Stimulated activated CD8-positive, alpha-beta memory T cell treated with anti-CD3 and anti-CD28 coated beads, Interleukin-15, amount 100 ng/mL, for 48 hours (primary cell): ENCODE measurements at places on chromosomes 13 and 19.

DNA sequence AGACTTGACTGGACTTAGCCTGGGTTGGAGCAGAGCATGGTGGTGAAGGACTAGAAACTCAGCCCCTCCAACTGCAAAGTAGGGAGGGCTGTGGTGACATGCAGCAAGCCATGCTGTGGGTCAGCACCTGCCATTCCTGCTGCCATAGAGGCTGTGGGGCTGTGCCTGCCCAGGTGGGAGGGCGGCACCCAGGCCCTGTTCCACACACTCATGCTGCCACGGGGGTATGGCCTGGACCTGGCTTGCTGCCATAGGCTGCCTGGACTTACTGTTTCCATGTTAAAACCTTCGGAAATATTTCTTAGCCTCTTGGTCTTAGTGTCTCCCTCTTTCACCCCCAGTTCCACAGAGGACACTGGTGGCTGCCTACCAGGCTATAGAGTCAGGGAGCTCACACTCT, 29.3 kb downstream of the CILP2 start:
- no peak for DNase-seq

DNA sequence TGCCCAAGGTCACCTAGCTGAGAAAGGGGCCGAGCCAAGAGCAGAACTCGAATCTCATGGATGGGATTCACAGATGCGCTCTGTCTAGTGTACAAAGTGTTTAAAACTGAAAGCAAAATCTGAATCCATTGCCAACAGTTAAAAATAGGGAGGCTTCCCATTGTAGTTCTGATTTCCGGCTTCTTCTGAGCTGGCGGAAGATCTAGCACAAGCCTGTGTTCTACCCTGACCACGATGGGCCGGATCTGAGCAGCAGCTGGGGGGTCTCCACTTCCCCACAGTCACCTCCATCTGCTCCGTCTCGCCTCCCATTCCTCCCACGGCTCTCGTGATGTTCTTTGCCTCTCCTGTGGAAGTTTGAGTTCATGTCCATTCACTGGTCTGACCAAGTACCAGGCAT, 2.4 kb downstream of the CACNG8 start:
- no peak for DNase-seq

DNA sequence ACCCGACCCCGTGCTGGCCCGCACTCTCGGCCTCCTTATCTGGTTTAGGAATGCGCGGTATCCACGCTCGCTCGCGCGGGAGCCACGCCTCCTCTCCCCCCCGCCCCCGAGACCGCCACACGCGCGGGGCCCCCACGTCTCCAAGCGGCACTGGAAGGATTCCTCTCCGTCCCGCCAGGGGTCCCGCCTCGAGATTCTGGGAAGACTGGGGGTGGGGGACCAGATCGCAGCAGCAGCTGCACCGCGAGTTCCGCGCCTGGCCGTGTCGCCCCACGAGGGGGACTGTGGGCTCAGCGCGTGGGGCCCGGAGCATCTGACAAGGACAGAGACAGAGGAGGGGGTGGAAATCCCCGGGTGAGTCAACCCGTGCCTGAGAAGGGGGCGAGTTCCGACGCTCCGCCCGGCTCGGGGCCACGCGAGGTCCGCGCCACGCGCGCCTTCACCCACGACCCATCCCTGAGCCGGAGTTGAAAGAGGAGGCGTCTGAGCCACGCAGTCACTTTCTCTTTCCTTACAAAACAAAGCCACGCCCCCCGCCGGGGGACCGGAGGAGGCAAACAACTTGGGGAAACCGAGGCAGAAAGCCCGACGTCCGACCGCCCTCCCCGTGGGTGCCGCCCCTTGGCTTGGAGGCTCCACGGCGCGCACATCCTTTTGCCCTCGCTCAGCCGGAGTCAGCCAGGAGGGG, 814 bp downstream of the S1PR2 start:
- DNase-seq, result peak; percentile 34

DNA sequence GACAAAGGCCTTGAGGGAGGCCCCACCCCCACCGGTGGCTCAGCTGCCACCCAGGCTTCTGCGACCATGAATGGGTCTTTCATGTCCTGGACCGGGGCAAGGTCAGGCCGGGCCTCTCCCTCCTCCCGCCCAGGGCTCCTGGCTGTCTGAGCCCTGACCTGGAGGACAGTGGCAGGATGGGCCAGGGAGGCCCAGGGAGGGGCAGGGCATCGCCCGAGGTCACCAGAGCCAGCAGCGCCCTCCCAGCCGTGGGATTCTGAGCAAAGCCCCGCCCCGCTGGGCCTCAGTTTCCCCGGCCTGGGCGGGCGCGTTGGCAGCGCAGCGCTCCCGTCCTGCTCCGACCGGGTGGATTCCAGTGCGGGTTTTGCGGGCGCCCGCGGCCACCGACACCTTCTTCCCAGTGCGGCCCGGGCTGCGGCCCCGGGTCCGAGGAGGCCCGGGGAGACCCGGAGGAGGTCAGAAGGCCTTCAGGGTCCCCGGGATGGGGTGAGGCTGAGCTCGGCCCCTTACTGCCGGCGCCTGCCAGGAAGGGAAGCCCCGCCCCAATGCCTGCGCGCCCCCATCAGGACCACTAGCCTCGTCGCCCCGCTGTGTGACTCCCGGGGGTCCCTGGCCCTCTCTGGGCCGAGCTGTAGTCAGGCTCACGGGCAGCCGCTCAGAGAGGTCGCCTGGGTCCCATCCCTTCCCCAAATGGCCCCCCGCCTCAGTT, 24.6 kb upstream of the SEMA6B start:
- DNase-seq, result no peak

DNA sequence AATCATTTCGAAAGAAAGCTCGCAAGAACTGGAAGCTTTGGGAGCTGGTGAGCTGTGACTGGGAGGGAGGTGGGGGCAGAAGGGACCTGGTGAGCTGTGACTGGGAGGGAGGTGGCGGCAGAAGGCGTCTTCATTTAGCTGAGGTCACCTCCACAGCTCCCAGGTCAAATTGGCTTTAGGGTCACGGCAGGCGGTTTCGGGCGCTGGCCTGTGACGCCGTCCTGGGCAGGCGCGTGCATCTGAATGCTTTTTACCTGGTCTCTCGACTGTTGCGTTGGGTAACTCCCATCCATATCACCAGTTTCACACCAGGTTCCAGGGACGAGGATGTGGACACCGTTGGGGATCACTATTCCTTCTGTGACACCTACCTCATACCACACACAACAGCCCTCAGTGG, 29.2 kb downstream of the C2CD4C start:
- no peak for DNase-seq

GRCh38 chr19:1084024-1084868, 10.9 kb downstream of the POLR2E start:
- no peak for DNase-seq

GRCh38 chr19:39074205-39074692, 9.9 kb upstream of the ACP7 start:
- no peak for DNase-seq

DNA sequence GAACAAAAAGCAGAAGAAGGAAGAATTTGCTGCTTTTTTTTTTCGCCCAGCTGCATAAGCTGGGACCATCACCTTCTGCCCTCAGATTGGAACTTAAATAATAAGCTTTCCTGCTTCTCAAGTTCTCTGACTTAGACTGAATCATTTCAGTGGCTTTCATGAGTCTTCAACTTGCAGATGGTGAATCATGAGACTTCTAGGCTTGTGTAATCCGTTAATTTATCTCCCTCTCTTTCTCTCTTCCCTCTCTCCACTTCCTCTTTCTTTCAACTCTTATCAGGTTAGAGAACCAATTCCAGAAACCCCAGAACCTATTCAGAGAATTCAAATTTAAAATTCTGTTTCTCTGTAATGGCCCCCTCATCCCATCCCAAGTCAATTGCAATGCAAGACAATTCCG, 1153.7 kb downstream of the PCDH9 start:
- DNase-seq, result no peak

GRCh38 chr19:32873247-32873959, 3.8 kb upstream of the SLC7A9 start:
- peak; percentile 5 for DNase-seq

- DNase-seq, result no peak
These were observed 18.1 kb downstream of the N4BP2L1 start for GRCh38 chr13:32409561-32410421.

- DNase-seq, result no peak
These were observed 13.4 kb downstream of the RASL11A start for GRCh38 chr13:27283906-27284493.

GRCh38 chr19:6076675-6077463, 33.4 kb downstream of the RFX2 start:
- no peak for DNase-seq

DNA sequence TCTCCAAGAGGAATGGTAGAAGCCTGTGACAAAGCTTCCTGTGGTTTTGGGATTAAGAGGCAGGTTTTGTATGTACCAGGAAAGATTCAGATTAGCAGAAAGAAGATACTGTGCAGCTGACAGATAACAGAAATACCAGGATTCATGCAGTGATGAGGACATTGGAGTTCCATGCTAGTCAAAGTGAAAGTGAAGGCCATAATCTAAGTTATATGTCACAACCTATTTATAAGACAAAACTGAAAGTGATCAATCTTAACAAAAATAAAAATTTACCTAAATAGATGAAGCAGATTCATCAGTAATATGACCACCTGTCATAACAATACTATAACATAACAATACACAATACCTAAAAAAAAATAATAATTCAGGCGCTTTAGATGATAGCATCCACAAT, 1305.2 kb upstream of the PCDH9 start:
- no peak for DNase-seq

DNA sequence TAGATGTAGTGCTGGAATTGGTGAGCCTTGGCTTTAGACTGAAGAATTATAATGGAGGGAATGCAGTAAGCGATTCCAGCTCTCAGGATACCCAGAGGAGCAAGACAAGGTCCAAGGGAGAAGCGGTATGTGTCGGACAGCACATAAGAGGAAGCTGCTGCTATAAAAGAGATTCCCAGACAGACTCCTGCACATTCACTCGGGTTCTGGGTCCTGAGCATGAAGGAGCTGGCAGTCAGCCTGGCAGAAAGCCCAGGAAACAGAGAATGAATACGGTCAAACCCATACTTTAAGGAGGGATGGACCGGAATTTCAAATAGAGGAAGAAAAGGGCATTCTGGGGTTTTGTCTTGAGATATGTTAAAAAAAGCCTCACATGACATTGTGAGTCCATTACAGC, 308.3 kb downstream of the DNAJC15 start:
- DNase-seq, result no peak

GRCh38 chr13:79435561-79435990, 29.5 kb upstream of the RBM26 start:
- no peak for DNase-seq

- DNase-seq, result peak; percentile 61
These were observed 10.5 kb downstream of the PVR start for GRCh38 chr19:44653977-44654774.

- DNase-seq, result no peak
These were observed 53.9 kb upstream of the FLT1 start for GRCh38 chr13:28548872-28549271.

DNA sequence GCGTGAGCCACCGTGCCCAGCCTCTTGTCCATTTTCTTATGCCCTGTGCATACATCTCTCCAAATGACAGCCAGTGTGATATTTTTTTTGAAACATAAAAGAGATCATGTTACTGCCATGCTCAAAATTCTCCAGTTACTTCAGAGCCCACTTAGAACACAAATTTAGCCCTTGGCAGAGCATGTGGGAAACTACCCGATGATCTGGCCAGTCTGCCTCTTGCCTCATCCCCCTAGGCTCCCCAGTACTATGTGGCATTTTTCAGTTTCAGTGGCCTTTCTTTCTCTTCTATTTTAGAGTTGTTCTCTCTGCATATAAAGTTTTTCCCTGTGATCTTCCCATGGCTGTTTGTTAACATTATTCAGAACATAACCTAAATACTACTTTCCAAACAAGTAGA, 323.0 kb downstream of the GPC5 start:
- no peak for DNase-seq

GRCh38 chr13:114151031-114151430, 18.6 kb upstream of the RASA3 start:
- no peak for DNase-seq
